SJSA1 (cell line): ENCODE measurements at places on chromosomes 7 and 10.
A peak's percentile ranks its signal among the peaks of the same experiment; 100 is the strongest.

DNA sequence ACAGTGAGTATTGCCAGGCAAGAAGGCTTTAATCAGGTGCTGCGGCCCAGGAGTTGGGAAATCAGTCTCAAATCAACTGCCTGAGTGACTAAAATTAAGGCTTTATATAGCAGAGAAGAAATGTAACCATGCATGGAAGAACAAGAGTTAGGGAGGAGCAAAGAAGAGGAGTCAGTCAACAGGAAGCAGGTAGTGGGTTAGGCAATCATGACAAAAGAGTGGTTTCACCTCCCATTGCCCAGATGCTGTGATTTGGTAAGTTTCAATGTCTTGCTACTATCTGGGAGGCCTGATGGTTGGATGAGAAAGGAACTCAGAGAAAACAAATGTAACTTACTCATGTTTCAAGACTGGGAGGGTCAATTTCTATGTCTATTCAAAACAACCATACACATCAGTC, 998.3 kb downstream of the GATA3 start:
- no peak for DNase-seq

GRCh38 chr7:101614939-101615302, 14.2 kb downstream of the MYL10 start:
- DNase-seq = no peak

- no peak for DNase-seq
Observed at GRCh38 chr7:97639036-97639435, 92.8 kb upstream of the TAC1 start.

GRCh38 chr10:15163253-15163828, 5.2 kb downstream of the NMT2 start:
- DNase-seq = no peak

DNA sequence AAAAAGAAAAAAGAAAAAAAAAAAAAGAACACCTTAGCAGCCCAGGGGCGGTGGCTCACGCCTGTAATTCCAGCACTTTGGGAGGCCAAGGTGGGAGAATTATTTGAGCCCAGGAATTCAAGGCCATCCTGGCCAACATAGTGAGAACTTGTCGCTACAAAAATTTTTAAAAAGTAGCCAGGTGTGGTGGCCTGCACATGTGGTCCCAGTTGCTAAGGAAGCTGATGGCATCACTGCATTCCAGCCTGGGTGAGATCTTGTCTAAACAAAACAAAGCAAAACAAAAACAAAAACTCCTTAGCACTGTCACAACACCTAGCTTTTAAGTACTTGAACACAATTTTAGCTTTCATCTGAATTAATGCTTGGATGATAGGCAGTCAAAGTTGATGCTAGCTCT, 86.3 kb upstream of the MKLN1 start:
- no peak for DNase-seq

GRCh38 chr7:135211179-135211945, at the start of gene WDR91:
Gene WDR91, minus strand, starts transcription at chr7:135211526. Its CDS starts 24 bp downstream, at chr7:135211502.
- DNase-seq = peak; percentile 95

- DNase-seq = no peak
Observed at GRCh38 chr10:110613341-110613995, 30.7 kb upstream of the RBM20 start.

DNA sequence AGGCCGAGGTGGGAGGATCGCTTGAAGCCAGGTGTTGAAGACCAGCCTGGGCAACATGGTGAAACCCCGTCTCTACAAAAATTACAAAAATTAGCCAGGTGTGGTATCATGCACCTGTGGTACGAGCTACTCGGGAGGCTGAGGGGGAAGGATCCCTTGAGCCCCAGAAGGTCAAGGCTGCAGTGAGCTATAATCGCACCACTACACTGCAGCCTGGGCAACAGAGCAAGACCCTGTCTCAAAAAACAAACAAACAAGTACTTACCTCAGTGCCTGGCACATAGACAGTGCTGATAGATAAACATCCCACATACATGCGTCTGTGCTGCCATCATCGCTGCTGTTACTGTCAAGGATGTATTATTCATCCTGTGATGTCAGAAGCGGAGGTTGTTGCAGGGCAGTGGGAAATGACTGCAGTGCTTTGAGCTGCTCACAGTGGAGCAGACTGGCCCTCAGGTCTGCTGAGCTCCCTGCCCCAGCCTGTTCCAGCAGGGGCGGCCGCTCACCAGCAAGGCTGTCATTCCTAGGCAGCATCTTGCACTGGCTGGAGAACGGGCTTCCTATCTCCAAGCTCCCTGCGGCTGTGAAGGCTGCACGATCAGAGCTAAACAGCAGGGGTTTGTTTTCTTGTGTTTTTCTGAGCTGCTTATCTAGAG, 18.6 kb downstream of the FOXK1 start:
- DNase-seq = no peak

- no peak for DNase-seq
Observed at GRCh38 chr7:12269100-12269895, 58.2 kb downstream of the TMEM106B start.

GRCh38 chr10:74063256-74063655, 65.3 kb downstream of the VCL start:
- no peak for DNase-seq

DNA sequence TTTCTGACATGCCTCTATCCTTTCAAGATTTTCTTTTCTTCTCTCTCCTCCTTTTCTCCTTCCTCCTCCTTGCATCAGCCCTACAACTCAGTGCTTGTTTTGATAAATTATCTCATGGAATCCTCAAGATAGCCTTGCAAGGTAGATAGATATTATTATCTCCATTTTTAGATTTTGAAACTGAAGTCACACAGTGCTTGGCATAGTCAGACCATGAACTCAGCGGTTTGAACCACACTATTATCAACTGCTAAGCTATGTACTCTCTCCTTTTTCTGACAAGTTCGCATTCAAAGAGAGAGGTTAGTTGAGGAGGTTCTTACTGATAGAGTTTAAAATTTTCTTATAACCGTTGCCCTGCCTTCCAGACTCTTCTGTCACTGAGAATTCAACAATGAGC, 79.1 kb downstream of the SUGCT start:
- DNase-seq = no peak

DNA sequence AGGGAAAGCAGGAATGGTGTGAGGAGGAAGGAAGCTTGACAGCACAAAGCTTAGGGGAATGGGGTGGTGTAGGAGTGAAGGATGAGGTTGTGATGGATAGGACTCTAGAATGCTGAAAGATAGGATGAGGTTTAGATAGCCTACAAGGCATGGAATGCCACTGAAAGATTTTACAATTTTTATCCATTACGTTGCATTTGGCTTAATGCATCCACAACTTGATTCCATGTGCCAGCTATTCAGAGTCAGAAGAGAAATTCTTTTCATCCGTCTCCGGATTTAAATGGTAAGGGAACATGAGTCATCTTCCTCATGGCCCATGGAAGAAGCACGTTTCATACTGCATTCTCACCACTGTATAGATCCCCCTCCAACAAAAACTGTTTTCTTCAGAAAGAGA, 212.4 kb upstream of the BMPER start:
- DNase-seq = no peak

- no peak for DNase-seq
Observed at GRCh38 chr10:84407388-84408049, 79.1 kb downstream of the CCSER2 start.

DNA sequence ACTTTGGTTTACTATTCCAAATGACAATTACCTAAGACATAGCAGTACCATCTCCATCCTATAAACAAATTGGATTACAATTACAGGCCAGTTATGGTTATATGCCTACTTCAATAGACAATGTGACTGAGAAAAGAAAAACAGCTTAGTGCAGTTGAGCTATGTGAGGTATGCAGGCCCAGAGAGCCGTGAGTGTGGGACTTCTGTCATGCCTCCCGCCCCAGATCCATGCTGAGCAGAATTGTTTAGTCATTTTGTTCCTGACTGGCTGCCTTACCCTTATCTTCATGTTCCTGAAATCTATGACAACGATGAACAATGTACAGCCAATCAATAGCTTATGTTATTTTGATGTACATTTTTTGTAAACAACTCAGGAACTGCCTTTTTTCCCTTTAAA, 21.7 kb downstream of the LARP4B start:
- DNase-seq = peak; percentile 69

DNA sequence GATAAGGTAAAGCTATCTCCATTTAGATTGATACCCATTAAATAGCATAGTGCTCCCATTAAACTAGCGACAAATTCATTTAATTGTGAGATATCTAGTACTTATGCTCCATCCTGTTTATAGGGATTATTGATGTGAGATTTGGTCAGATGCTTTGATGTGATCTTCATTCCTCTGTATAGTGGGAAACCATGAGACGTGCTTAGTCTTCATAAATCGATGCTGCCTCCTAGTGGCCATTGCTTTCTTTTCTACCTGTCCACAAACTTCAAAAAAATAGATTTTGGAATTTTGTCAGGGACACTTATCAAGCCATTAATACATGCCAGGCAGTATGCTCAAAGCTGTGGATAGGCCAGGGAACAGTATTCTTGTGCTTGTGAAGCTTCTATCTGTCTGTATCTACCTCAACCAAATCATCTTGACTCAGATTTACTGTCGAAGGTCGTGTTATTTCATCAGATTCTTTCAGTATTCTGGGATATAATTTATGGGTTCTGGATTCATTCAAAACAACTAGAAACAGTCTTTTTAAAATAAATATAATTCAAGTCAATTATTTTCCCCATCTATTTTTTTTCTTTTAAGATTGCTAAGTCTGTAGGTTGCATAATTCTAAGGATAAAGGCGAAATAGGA, 12.0 kb downstream of the LSM8 start:
- peak; percentile 37 for DNase-seq

- no peak for DNase-seq
Observed at GRCh38 chr7:70053421-70053820, 455.1 kb downstream of the AUTS2 start.

DNA sequence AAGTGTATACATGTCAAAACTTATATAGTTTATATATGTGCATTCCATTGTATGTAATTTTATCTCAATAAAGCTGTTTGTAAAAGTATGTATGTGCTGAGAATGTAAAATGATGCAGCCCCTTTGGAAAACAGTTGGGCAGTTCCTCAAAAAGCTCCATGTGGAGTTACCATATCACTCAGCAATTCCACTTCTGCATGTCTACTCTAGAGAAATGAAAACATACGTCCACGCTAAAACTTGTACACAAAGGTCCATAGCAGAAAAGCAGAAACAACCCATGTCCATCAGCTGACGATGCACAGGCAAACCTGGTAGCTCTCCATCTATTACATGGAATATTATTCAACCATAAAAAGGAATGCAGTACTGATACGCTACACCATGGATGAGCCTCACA, 8.3 kb upstream of the RGS10 start:
- no peak for DNase-seq

- no peak for DNase-seq
Observed at GRCh38 chr10:108817584-108817983, 1105.7 kb downstream of the XPNPEP1 start.

DNA sequence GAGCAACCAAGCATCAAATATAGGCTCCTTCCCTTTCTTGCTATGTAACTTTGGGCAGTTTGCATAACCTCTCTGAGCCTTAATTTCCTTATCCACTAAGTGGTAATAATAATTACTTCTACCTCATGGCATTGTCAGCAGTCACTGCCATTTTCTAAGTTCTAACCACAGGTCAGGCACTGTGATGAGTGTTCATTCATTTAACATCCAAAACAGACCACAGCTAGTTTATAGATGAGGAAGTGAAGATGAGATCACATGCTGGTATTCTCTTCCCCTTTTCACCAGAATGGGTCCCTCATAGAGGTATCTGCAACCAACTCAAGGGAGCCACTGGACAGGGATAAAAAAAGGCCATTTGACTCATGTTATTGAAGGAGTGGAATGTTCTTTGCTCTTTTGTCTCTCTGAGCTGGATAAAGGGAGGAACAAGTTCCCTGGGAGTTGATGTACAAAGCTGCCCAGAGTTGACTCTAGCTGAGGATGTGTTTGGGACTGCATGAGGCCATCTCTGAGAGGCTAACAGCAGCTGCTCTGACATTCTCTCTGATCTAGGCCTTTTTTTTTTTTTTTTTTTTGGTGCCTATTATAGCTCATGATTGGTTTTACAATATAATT, 65.0 kb downstream of the DNAJC12 start:
- no peak for DNase-seq

- DNase-seq = no peak
Observed at GRCh38 chr7:32273297-32273696, 203.1 kb upstream of the PDE1C start.

GRCh38 chr10:122077311-122077875, 88.4 kb downstream of the TACC2 start:
- DNase-seq = no peak

DNA sequence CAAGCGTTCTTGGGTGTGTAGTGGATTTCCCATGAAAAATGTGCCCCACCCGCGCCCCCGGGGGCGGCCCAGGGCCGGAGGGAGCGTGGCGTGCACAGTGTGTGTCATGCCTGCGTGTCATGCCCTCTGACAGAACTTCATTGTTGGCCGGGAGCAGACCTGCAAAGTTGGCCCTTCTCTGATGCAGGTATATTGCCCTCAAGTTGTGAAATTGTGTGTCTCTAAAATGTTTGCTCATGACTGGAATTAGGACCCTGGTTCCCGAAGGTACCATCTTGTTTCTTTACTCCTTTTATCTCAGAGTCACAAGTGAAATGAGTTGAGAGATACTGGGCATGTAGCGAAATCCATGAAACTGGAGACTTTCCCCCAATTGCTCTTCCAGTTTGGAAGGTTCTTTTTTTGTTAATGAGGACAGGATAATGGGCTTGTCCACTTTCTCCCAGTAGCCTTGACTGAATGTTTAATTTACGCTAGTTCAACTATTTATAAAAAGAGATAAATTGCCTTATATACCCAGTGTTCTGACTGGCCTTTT, 26.2 kb downstream of the ADK start:
- peak; percentile 62 for DNase-seq

DNA sequence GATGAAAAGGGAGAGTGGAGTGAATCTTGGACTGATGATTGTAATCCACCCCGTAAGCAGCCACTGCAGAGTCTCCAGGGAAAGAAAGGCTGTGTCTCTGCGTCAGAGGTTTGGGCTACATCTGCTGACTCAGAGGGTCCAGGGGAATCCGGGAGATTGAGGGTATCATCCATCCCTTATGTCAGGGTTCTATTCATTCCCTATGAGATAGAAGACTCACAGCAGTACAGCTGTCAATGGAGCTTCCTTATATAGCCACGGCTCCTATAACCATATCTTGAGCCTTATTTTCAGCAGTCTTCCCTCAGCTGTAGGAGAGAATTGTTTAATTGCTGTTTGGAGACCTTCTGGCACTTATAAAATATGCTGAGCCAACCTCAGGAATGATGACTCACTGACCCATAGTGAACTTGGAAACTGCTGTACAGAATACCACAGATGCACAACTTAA, 558.2 kb upstream of the PFKP start:
- DNase-seq = peak; percentile 53

- peak; percentile 51 for DNase-seq
Observed at GRCh38 chr7:27091941-27092818, 3.6 kb downstream of the HOXA1 start.

GRCh38 chr7:134699021-134699818, 52.6 kb downstream of the BPGM start:
- no peak for DNase-seq

GRCh38 chr10:132630666-132631337, 93.2 kb downstream of the INPP5A start:
- DNase-seq = no peak

- DNase-seq = no peak
Observed at GRCh38 chr10:77898323-77899079, 28.1 kb downstream of the DLG5 start.

GRCh38 chr10:29712108-29712507, 77.3 kb upstream of the SVIL start:
- DNase-seq = no peak
